ENCODE measurements at places on chromosomes 5 and 9.

- no peak for DNase-seq
Observed at GRCh38 chr5:14298126-14298847, 155.1 kb downstream of the TRIO start.

DNA sequence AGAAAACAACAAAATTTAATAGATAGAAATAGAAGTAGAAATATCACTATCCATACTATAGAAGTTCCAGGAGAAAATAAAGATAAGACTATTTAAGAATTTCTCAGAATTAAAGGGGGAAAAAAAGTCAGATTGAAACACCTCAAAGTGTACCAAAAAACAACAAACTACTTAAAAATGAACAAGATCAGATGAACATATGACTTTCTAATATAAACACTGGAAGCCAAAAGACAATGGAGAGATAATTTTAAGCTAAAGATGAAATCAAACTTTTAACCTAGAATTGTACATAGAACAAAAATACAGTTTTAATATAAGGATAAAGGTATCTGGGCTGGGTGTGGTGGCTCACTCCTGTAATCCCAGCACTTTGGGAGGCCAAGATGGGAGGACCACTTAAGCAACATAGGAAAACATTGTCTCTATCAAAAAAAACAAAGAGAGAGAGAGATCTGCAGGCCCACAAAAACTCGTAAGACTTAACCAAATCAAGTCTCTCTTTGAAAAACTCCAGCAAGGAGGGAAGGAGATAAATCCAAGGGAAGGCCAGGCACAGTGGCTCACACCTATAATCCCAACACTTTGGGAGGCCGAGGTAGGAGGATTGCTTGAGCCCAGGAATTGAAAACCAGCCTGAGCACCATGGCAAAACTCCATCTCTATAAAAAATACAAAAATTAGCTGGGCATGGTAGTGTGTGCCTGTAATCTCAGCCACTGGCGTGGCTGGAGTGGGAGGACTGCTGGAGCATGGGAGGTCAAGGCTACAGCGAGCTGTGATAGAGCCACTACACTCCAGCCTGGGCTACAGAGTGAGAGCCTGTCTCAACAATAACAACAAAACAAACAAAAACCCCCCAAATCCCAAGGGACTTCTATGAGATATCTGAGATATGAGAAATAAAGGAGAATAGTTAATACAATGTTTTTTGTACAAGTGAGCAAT lies 32.4 kb downstream of the ABHD17B start:
- no peak for DNase-seq

GRCh38 chr5:50738864-50739263 lies 72.4 kb downstream of the PARP8 start:
- DNase-seq, result no peak

- no peak for DNase-seq
Observed at GRCh38 chr5:124342986-124343385, 403.5 kb downstream of the ZNF608 start.

GRCh38 chr5:44402084-44402483 lies 12.9 kb upstream of the FGF10 start:
- no peak for DNase-seq

DNA sequence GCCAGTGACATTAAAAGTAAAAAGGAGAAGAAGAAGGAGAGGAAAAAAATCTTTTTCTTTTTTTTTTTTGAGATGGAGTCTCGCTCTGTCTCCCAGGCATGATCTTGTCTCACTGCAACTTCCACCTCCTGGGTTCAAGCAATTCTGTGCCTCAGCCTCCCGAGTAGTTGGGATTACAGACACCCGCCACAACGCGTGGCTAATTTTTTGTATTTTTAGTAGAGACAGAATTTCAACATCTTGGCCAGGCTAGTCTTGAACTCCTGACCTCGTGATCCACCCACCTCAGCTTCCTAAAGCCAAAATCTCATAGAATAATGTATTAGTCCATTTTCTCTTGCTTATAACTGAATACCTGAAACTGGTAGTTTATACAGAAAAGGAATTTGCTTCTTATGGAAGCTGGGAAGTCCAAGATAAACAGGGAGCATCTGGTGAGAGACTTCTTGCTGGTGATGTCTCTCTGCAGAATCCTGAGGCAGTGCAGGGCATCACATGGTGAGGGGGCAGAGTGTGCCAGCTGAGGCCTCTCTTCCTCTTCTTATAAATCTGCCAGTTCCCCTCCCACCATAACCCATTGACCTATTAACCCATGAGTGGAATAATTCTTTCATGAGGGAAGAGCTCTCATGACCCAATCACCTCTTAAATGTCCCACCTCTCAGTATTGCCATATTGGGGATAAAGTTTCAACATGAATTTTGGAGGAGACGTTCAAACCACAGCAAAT lies 466.3 kb downstream of the GADD45G start:
- no peak for DNase-seq

DNA sequence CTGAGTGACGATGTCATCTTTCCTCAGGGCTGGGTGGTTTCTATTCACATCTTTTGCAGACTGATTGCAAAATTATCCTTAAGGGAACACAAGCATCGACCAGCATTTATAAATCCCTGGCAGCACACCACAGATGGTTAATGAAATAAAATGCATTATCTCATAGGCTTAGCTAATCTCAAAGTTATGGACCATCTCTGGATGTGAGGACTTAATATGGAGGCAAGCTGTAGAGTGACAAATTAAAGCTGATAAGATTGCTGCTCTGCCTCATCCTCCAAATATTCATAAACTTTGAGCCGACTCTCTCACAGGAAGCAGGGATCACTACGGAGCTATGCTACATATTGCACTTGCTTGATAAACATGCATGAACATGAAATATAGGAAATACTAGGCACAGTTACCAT lies 663.2 kb upstream of the RGMB start:
- no peak for DNase-seq

- DNase-seq, result peak; percentile 1
Observed at GRCh38 chr5:91787718-91788117, 404.6 kb upstream of the ARRDC3 start.

DNA sequence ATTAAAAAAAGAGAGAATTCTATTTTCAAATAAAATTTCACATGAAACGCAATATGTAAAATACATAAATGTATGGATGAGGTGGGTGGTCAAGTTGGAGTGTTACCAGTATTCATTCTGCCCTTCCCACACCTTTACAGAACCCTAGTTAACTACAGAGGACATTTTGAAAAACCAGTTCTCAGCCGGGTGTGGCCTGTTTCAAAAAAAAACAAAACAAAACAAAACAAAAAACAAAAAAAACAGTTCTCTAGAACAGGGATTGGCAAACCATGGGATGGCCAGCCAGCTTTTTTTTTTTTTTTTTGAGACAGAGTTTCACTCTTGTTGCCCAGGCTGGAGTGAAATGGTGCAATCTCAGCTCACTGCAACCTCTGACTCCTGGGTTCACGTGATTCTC lies 28.4 kb upstream of the HK3 start:
- no peak for DNase-seq

- DNase-seq, result no peak
Observed at GRCh38 chr5:98839469-98840383, 66.3 kb downstream of the RGMB start.

DNA sequence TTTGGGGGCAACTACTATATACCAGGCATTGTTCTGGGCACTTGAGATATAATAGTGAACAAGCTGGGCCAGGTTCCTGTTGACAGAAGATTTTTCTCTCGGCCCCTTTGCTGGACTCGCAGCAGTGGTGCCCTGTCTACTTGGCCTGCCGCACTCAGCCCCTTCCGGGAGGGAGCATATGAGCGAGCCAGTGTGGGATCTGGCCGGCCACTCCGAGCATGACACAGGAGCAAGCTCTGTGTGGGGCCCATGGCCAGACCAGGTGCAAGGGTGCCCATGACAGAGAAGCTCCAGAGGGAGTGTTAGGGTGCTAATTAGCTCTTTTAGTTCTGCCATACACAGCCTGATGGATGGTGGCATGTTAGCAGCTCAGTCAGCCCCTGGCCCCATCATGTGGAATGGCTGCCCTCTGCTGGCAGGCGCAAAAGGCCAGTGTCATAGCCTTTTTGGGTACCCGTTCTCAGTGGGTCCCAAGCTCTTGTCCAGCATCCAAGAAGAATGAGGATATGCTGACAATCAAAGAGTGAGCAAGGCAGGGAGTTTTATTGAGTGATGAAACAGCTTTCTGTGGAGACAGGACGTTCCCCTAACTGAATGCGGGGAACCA lies 9.3 kb upstream of the KIF4B start:
- no peak for DNase-seq

GRCh38 chr5:56685503-56686217 lies 129.7 kb upstream of the MAP3K1 start:
- no peak for DNase-seq

DNA sequence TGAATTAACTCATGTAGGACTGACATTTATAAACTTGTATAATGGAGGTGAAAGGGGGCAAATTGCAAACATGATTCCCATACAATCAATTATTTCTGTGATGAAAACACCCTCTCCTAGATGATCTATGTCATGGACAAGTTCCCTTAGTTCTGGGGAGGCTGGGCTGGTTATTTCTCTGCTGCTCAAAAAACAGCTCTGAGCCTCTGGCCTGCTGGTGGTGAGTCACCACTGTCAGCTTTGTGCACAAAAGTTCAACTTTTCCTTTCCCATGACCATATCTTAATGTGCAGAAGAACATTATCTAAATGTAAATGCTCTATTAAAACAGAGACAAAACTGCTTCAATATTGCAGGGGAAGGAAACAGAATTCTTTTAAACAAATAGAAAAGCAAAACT lies 85.0 kb downstream of the HMHB1 start:
- peak; percentile 36 for DNase-seq

DNA sequence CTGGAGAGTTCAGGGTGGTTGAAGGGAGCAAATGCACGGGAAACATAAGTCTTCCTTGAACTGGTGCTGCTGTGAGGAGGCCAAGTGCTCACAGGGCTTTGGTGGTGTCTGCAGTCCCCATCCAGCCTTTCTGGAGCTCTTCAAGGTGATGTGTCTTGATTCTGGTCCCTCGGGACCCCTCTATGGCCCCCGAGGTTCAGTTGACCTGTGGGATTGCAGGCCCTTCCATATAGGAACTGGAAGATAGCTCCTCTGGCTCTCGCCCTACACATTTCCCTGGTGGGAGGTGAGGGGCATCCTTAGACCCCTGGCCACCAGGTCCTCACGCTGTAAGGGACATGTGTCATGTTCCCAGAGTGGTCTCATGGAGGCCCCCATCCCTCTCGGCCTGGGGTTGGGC lies 191.8 kb downstream of the GADD45G start:
- no peak for DNase-seq

- no peak for DNase-seq
Observed at GRCh38 chr9:4207123-4207875, 92.6 kb downstream of the GLIS3 start.

GRCh38 chr9:135490166-135490870 lies 10.2 kb upstream of the MRPS2 start:
- no peak for DNase-seq

DNA sequence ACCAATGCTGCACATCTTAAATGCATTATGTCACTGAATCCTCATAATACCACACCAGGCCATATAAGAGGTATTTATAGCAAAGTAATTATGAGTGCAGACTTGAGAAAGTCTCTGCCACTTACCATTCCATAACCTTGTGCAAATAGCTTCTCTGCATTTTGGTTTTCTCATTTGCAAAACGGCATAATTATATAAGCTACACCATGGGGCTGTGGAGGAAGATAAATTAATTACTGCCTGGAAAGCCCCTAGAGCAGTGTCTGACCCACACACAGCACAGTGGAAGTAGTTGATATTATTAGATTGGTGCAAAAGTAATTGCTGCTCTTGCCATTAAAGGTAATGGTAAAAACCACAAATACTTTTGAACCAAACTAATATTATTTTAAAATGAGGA lies 9.5 kb upstream of the IL9 start:
- no peak for DNase-seq

DNA sequence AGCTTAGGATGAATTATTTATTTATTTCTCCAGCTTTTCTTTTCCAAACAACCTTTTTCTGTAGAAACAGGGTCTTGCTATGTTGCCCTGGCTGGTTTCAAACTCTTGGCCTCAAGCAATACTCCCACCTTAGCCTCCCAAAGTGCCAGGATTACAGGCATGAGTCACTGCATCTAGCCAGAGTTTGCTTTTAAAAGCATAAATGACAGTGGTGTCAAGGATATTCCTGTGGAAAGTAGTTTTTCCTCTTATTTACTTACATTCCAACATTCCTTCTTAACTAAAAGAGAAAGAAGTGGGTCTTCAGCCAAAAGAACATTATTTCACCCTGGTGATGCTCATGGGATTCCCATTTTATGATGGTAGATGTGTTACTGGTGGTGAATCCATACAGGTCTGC lies 62.4 kb downstream of the GRIA1 start:
- DNase-seq, result no peak

- no peak for DNase-seq
Observed at GRCh38 chr5:32312197-32312594, 543 bp downstream of the MTMR12 start.

- no peak for DNase-seq
Observed at GRCh38 chr5:99000876-99001275, 72.1 kb upstream of the CHD1 start.

DNA sequence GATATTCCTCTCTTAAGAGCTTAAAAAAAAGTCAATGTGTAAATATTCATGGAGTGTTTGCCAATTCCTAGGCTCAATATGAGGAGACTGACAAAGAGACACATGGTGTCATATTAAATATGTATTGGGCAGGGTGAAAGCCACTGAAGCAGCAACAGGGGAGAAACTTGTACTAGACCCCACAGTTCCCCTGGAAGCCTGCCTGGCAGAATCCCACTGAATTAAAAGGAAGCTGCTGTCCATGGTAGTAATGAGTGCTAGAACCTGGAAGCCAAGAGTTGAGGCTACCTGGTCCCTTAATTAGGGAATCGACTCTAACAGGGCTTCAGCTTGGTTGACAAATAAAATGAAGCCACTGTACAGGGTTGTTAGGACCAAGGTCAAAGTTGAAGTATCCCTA lies 129.4 kb upstream of the GPR151 start:
- no peak for DNase-seq

GRCh38 chr5:87020099-87020934 lies 247.4 kb upstream of the RASA1 start:
- no peak for DNase-seq

DNA sequence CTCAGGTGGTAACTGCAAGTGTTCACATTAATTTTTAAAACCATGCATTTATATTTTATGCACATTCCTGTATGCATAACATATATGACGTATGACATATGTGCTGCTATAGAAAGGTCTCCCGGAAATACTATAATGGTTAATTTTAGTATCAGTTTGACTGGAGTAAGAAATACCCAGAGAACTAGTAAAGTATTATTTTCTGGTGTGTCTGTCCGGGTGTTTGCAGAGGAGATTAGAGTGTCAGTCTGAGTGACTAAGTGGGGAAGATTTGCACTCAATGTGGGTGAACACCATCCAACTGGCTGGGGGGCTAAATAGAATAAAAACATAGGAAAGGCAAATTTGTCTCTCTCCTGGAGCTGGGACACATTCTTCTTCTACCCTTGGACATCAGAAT lies 26.9 kb downstream of the UIMC1 start:
- no peak for DNase-seq

- no peak for DNase-seq
Observed at GRCh38 chr9:13369431-13369830, 89.9 kb upstream of the MPDZ start.
